Epithelial cell of proximal tubule (primary cell): ENCODE measurements at places on chromosomes 7 and 10. TPM values are rescaled to one million over a fixed set of nuclear protein-coding genes. Genes with fewer than 3 reads are reported as not detected.

RELN gene
- 1.2 and 3.8 TPM in 2 replicates for total RNA-seq

CYP2E1 gene
- 0.17 and 1.1 TPM in 2 replicates for total RNA-seq

CCDC136 gene
- total RNA-seq: 2.0 and 4.5 TPM in 2 replicates

TFEC gene
- total RNA-seq: not detected in 2 replicates

ELFN1 gene
- total RNA-seq: 0.14 and 0.23 TPM in 2 replicates

SOSTDC1 gene
- total RNA-seq: 0.29 TPM in 1 of 2 replicates, not detected in the other

CDK14 gene
- 5.3 and 6.4 TPM in 2 replicates for total RNA-seq

SLC26A3 gene
- not detected in 2 replicates for total RNA-seq

SPDYE18 gene
- total RNA-seq: 0.23 and 0.29 TPM in 2 replicates

NUP205 gene
- 89.9 and 91.6 TPM in 2 replicates for total RNA-seq

TMEM196 gene
- not detected in 2 replicates for total RNA-seq

C10orf95 gene
- 2.2 and 10.3 TPM in 2 replicates for total RNA-seq

KAZALD1 gene
- 2.9 and 4.5 TPM in 2 replicates for total RNA-seq

CASP7 gene
- total RNA-seq: 16.5 and 29.0 TPM in 2 replicates

SP8 gene
- total RNA-seq: not detected in 2 replicates

KCNMA1 gene
- total RNA-seq: 12.5 and 19.5 TPM in 2 replicates

GSTO2 gene
- total RNA-seq: 9.5 TPM in 2 replicates

FXYD4 gene
- not detected in 2 replicates for total RNA-seq

PON1 gene
- total RNA-seq: not detected in 2 replicates

KCNH2 gene
- total RNA-seq: 1.9 TPM in 2 replicates

BICC1 gene
- 103 and 150 TPM in 2 replicates for total RNA-seq

PDCD11 gene
- total RNA-seq: 32.6 and 35.2 TPM in 2 replicates

DNAH11 gene
- total RNA-seq: 0.07 and 2.8 TPM in 2 replicates

SUGCT gene
- 3.8 and 4.4 TPM in 2 replicates for total RNA-seq

OR2A1 gene
- 0.17 TPM in 1 of 2 replicates, not detected in the other for total RNA-seq

CCL24 gene
- total RNA-seq: not detected in 2 replicates

NUTM2E gene
- total RNA-seq: 0.22 TPM in 1 of 2 replicates, not detected in the other

TDRD1 gene
- not detected in 2 replicates for total RNA-seq

CDC14C gene
- total RNA-seq: 0.06 TPM in 1 of 2 replicates, not detected in the other

EEPD1 gene
- 3.9 and 10.8 TPM in 2 replicates for total RNA-seq

SPDYE2 gene
- not detected in 2 replicates for total RNA-seq

GARS1 gene
- 154 and 240 TPM in 2 replicates for total RNA-seq

PAPOLB gene
- total RNA-seq: 0.07 TPM in 1 of 2 replicates, not detected in the other

ICA1 gene
- 9.6 and 30.3 TPM in 2 replicates for total RNA-seq

ASIC3 gene
- total RNA-seq: 2.5 TPM in 1 of 2 replicates, not detected in the other

MYL10 gene
- total RNA-seq: not detected in 2 replicates

PTF1A gene
- total RNA-seq: not detected in 2 replicates

ANKIB1 gene
- total RNA-seq: 20.9 and 27.3 TPM in 2 replicates

ZNF503 gene
- total RNA-seq: 8.5 and 9.6 TPM in 2 replicates

HOXA11 gene
- total RNA-seq: 10.7 and 12.5 TPM in 2 replicates

TRPV6 gene
- 0.06 and 0.29 TPM in 2 replicates for total RNA-seq

BHLHA15 gene
- 1.8 and 2.7 TPM in 2 replicates for total RNA-seq

TEX36 gene
- not detected in 2 replicates for total RNA-seq

PVRIG gene
- total RNA-seq: not detected in 2 replicates

STEAP1B gene
- total RNA-seq: 0.17 and 5.0 TPM in 2 replicates

GARIN1A gene
- total RNA-seq: 0.07 TPM in 1 of 2 replicates, not detected in the other

ELN gene
- total RNA-seq: 0.12 TPM in 1 of 2 replicates, not detected in the other

HYAL4 gene
- total RNA-seq: not detected in 2 replicates

FBXO24 gene
- 0.80 and 1.0 TPM in 2 replicates for total RNA-seq

CASTOR2 gene
- 15.5 and 18.4 TPM in 2 replicates for total RNA-seq

CTAGE6 gene
- 0.06 TPM in 1 of 2 replicates, not detected in the other for total RNA-seq

PRKCQ gene
- total RNA-seq: 4.5 and 6.8 TPM in 2 replicates

ZNF425 gene
- 0.69 and 0.87 TPM in 2 replicates for total RNA-seq

ZWINT gene
- 65.8 and 115 TPM in 2 replicates for total RNA-seq

PIP gene
- not detected in 2 replicates for total RNA-seq
